Esophagus squamous epithelium (tissue), 5 donors: ENCODE measurements at places on chromosomes 11 and 22. TPM values are rescaled to one million over a fixed set of nuclear protein-coding genes. Genes with fewer than 3 reads are reported as not detected.
A peak's percentile ranks its signal among the peaks of the same experiment; 100 is the strongest.

- DNase-seq, result no peak
Measured at GRCh38 chr22:46935506-46936377, 173.3 kb downstream of the TBC1D22A start.

GRCh38 chr22:33076343-33076742 lies 18.2 kb upstream of the SYN3 start:
- no peak for DNase-seq

SEC14L6 gene
- total RNA-seq, result not detected

MYBPC3 gene
- total RNA-seq, result not detected

DNA sequence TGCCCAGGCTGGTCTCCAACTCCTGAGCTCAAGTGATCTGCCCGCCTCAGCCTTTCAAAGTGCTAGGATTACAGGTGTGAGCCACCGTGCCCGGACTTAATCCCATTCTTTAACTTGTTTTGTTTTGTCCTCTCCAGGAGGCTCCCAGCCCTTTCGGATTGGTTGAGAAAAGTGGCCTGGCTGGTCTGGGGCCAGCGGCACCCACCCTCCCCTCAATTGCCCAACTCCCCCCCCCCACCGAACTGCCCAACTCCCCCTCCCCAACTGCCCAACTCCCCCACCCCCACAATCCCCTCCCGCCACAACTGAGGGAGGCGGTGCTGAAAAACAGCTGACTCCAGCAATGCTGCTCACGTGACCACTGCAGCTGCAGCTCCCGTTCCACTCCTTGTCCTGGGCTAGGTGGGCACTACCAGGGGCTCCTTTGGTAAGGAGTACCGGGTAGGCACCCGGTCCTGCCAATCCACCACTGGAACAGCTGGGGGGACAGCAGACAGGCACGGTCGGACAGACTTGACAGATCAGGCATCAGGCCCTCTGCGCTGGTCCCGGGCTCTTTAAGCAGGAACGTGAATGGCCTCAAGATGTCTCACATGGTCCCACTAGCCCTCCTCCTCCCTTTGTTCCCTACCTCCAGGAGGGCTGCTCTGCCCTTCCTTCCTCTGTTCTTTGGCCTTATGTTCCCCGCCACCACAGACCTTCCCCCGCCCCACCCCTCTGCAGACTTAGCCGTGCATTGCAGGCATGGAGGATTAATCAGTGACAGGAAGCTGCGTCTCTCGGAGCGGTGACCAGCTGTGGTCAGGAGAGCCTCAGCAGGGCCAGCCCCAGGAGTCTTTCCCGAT lies at the start of gene TCN2:
Gene TCN2, plus strand, starts transcription at position 720 of the 845 bp plus-strand sequence. CDS start 158 bp downstream, outside the sequence.
- DNase-seq, result peak; percentile 16

OR51B4 gene
- not detected for total RNA-seq

BARX2 gene
- total RNA-seq, result 102 TPM

GRCh38 chr11:45876401-45876800 lies 9.1 kb upstream of the MAPK8IP1 start:
- DNase-seq, result no peak

P2RX6 gene
- 0.18 TPM for total RNA-seq

DNA sequence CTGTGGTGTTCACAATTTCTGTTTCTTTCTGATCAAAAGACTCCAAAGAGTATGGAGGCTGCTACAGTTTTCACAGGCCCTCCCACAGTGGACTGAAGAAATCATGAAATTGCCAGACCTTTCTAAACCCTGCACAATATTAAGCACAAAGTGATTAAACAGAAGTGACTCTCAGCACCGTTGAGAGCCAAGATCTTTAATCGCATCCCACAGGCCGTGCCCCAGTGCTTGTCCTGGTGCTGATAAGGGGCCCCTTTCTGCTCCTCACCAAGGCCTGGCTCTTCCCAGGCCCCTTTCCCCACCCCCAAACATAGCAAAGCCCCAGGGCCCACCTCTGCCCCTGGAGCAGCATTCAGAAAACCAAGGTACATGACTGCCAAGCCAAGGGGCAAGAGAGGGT lies 57.4 kb upstream of the BMAL1 start:
- DNase-seq, result no peak

MS4A8 gene
- total RNA-seq, result not detected

GRCh38 chr11:70146299-70146698 lies 56.8 kb upstream of the FADD start:
- DNase-seq, result no peak

- no peak for DNase-seq
Measured at GRCh38 chr11:63937713-63938478, 906 bp upstream of the NAA40 start.

INPP5J gene
- 0.57 TPM for total RNA-seq

GRCh38 chr11:28759311-28759710 lies 651.1 kb downstream of the METTL15 start:
- DNase-seq, result no peak

- no peak for DNase-seq
Measured at GRCh38 chr11:91761406-91762025, 463.1 kb upstream of the FAT3 start.

DNA sequence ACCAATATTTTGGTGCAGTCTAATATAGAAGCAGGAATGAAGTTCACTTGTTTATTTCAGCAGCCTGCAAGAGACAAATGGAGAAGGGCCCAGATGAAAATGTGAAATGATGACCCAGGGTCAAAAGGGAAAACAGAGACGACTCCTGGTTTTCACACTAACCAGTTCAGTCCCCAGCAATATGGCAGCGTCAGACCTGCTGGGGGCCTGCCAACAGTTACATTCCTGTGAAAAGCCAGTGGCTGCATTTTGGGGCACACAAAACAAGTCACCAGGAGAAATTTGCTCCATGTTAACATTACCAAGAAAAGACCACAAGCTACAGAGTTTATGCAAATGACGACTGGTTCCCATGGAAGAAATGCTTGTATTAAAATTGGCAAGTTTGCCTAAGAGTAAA lies 80.2 kb downstream of the CCDC34 start:
- DNase-seq, result no peak

DNA sequence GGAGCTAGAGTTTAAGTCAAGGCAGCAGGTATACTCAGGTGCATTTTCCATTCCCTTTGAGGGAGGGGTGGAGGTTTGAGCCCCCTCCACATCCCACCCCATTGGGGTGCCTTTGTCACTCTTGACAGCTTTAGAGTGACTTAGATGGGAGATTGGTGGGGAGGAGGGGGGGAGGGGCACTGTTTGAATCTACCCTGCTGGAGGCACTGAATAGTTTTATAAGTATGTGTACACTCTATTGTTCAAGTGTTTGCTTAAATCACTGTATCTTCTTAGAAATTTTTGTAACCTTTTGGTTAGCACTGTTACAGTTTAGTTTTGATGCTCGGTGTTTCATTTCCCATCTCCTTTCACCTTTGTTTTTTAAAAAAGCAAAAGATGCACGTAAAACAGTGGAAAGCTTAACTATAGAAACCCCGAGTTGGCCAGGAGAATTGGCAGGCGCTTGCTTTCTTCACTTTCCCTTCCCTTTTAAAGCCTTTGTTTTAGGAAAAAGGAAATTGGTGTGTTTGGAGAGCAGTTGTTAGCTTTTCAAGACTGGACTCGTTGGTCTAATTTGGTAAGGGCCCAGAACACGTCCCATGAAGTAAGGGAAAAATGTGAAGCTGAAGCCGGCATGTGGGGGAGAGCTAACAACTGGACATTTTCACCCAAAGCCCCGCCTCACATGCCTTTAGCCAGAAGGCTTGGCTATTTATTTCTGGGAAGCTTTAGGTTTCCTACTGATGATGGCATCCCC lies 42.8 kb downstream of the TNRC6B start:
- no peak for DNase-seq

DNA sequence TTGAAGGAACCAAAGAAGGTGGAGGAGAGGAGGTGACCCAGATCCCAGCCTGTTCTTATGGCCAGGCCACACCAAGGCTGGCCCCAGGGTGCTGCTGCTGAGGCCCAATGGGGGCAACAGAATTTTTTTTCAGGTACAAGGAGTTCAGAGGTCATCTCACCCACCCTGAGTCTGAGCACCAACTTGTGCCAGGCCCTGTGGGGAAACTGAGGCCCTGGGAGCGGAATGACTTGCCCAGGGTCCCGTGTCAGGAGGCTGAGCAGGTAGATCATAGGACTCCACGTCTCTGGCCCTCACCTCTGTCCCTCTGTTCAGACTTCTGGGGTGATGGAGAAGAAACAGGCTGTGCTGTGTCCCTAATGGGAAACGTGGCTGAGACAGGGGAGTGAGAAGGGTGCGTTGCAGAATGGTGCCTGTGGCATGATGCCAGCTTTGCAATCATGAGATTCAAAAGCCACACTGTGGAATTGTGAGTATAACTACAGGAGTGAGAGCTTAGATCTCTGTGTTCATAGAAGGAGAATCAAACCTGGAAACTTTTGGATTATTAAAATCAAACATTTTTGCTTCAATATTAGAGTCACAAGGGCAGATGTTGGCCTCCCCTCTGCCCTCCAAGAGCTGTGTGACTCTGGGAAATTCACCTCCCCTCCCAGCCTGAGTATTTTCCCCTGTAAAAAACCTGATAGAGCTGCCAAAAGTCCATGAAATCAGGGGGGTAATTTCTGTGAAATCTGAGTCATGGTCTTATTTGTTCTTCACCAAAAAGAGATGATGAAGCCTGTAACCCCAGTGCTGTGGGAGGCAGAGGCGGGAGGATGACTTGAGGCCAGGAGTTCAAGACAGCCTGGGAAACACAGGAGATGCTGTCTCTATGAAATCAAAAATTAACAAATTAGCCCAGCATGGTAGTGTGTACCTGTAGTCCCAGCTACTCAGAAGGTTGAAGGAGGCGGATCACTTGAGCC lies 874 bp downstream of the APOL1 start:
- no peak for DNase-seq

GRCh38 chr11:15497366-15497765 lies 382.6 kb downstream of the INSC start:
- DNase-seq, result no peak

DNA sequence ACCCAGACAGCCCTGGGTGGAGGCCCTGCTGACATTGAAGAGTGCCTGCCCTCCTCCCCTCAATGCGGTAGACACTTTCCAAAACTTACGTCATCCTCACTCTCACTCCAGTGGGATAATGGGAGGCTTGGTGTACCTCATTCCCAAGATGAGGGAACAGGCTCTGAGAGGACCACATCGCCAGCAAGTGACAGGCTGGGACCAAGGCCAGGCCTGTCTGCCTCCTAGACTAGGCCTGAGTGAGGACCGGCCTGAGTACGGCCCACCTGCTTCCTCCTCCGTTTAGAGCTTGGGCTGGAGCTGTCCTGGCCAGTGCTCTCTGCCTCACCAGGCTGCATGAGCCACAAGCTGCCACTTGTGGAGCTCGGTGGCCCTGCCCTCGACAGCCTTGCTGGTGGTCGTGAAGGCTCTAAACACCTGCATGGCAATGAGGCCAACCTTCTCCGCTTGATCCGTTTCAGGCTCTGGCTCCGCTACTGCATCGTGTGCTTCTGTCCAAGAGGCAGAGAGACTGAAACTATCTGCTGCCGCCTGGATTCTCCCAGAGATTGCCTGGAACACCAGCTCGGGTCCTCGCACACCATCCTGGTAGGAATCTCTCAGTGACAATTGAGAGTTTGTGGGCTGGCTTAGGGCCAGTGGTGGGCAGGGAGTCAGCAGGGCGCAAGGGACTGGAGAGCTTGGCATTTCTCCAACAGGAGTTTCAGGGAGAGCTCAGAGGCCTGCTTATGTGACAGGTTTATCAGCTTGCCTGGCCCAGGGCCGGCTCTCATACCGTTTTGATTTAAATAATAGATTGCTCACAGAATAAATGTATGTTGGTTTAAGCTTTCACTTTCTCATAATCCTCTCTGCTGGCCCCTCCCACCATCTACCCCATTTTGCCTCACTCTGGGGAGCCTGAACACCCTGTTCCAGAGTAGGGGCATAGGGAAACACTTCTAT lies 9.4 kb downstream of the LRRC75B start:
- no peak for DNase-seq

DNA sequence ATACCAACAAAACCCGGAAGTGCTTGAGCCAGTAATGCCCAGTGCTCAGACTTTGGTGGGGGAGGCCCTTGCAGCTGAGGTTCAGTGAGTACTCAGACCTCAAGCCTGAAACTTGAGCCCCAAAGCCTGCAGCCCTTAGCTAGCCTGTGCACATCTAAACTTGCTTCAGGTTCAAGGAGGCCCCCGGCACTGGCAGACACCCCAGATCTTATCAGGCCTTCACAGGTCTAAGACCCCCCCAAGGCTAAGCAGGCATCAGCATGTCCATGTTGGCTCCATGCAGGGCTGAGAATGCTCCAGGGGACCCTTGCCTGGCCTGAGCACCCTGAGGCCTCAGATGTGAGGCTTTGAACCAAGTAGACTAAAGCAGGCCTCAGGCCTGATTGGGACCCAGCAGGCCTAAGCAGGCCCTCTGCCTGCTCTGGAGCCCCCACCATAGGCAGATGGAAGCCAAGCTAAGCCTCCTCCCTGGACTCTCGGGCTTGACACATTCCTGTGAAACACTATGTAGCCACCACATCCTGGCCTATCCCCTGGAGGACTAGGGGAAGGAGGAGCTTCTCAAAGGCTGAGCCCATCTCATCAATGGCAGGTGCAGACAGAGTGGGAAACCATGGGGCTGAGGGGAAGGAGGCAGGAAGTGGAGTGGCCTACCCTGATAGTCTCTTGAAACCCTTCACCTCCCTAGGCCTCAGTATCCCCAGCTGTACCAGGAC lies 1.2 kb upstream of the CASTOR1 start:
- DNase-seq, result no peak

GRCh38 chr11:96015906-96016565 lies 92.1 kb upstream of the MTMR2 start:
- DNase-seq, result no peak

GRCh38 chr11:123076484-123076883 lies 14.5 kb upstream of the HSPA8 start:
- no peak for DNase-seq

ENTHD1 gene
- total RNA-seq, result not detected

CARD10 gene
- total RNA-seq, result 19.5 TPM

- DNase-seq, result no peak
Measured at GRCh38 chr11:85118151-85118550, 509.0 kb downstream of the DLG2 start.

- no peak for DNase-seq
Measured at GRCh38 chr11:35598254-35599125, 19.8 kb upstream of the FJX1 start.

- DNase-seq, result no peak
Measured at GRCh38 chr22:25833091-25833490, 91.1 kb downstream of the MYO18B start.

- no peak for DNase-seq
Measured at GRCh38 chr11:103618528-103618927, 417.9 kb upstream of the DDI1 start.
